ENCODE measurements at places on chromosomes 4 and X.

DNA sequence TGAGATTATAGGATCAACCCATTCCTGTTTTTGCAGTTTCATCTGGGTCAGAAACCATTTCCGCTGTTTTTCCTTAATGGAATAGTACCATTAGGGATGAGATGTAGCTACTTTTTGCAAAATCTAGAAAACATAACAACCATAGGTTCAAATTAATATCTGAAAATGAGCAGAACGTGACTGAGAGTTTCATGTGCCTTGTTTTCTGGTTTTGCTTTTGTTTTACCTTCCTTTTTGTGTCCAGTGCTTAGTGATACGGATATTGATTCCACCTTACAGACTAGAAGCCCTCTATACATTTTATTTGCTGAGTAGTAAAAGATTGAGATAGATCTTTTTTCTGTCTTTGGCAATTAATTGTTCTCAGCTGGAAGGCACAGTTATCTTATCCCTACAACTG is 46.5 kb downstream of the SNX25 start:
- no peak for DNase-seq

DNA sequence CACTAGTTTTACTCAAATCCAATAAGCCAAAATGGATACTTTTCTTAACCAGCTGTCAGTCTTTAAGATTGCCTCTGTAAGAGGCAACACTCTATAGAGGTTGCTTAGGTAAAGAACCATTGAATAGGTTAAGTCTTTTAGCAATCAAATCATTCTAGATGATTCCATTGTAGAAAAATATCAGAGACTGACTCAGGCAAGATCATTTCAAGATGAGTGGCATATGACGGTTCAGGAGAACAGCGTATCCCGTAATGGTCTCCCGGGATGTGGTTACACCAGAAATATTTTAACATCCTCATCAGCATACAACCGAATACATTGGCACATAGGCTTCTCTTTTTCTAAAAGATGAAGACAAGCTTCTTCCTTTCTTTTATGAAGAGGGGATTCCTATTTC is 641.7 kb upstream of the AGA start:
- no peak for DNase-seq

GRCh38 chrX:129980001-129980401 is 2.4 kb upstream of the BCORL1 start:
- no peak for DNase-seq

- DNase-seq: no peak
These were observed 7.3 kb downstream of the PPP1R3F start for GRCh38 chrX:49276671-49277534.

Data from NCI-H446 treated with DMSO at 0.1 percent for 48 hours (cell line).